ENCODE measurements at places on chromosomes 12 and 14.

DNA sequence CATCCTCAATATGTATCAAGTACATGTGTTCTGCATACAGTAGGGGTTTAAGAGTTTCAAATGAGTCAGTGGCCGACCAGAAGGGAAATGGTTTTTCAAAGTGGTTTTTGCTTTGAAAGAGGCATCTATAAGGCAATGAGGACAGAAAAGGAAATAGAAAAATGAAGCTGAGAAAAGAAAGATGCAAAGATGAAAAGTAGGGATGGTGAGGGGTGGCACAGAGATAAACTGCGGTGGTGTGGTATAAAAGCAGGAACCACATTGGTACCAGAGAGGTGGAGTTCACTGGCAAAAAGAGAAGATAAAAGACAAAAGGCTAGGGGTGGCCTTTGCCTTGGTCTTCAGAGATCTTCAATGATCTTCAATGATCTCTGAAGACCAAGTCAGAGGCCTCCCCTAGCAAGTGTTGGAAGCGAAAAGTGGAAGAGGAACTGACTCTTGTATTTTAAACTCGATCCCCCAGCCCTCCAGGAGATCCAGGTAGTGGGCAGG, 144.0 kb upstream of the KRR1 start:
- no peak for DNase-seq

DNA sequence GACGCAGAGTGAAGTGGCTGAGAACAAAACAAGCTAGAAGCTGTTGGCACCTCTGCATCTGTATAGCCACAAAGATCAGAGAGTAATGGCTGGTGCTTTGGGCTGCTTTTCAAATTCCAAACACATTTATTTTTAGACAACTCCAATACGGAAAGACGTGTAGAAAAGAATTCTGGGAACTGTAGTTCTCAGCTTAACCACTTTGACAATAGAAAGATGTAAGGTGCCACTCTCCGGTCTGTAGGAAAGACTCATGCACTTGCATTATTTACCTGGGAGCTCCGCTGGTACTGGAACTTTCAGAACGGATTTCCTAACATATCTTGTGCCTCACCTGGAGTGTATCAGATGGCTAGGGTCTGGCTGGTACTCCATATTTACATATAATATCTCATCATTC, 1.8 kb upstream of the OR4K2 start:
- DNase-seq = no peak

GRCh38 chr14:76311079-76311758, 64.7 kb upstream of the ESRRB start:
- peak; percentile 28 for DNase-seq

DNA sequence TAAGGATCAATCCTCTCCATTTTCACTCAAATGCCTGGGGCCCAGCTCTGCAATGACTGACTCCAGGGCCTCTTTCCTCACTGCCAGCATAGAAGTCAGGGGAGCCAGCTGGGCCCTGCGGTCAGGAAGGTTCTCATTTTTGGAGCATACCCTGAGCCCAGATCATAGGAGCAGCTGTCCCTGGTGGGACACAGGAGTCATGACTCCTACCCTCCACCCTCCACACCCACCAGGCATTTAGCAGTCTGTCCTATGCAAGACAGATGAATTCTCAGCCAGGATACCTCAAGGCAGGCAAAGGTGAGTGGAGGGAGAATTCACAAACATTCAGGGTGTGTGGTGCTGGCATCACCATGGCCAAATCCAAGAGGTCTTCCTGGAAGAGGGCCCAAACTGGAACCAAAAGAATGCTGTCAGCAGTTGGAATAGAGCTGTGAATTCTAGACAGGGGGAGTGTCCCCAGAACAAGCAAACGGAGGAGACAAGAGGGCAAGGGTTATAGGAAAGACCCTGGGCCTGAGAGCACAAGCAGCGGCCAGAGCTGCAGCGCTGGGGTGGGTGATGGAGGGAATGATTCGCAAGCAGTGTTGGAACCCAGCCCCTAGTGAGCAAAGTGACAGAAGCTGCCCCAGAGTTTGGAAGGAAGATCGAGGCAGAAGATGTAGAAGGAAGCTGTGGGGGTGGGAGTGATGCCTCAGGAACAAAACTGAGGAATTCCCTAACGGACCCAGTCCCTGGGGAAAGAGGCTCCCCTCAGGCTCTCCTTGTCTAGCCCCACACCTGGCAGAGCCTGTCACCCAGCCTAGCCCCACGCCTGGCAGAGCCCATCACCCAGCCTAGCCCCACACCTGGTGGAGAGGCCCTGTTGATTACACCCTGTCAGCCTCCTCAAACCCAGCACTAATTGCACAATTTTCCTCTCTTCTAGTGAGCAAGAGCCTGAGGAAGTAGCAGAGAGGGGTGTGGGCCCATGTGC, 4.5 kb upstream of the REM2 start:
- no peak for DNase-seq

GRCh38 chr14:102778338-102779083, 1.3 kb downstream of the TRAF3 start:
- DNase-seq = no peak

DNA sequence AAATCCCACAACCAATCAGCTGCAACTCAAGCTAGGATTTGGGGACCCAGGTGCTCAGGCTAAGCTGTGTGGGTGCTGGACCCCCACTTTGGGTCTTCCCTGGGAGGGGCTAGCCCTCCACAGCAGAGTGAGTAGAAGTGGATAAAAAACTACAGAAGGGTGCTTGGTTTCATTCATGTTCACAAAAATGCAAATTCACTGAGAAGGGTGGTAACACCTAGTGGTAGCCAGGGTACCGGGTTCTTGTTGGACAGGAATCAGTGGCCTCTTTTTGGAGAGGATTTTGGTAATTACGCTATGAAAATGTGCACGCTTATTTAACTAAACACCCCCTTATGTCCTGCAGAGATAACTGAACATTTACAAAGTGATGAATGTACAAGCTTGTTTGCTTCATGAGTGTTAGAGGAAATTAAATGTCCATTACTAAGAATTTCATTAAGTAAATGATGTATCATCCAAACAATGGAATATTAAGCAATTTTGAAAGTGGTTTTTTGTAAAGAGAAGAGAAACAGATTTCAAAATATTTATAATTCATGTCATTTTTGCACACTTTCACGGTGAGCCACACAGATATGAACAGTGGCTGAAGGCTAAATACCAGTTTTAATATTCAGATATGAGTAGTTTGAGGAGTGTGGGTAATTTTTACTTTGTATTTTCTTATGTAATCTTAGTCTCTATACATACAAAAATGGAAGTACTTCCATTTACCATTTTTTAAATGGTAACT, 78.3 kb downstream of the DDX51 start:
- no peak for DNase-seq

- no peak for DNase-seq
Observed at GRCh38 chr14:67652189-67652588, 22.2 kb downstream of the VTI1B start.

DNA sequence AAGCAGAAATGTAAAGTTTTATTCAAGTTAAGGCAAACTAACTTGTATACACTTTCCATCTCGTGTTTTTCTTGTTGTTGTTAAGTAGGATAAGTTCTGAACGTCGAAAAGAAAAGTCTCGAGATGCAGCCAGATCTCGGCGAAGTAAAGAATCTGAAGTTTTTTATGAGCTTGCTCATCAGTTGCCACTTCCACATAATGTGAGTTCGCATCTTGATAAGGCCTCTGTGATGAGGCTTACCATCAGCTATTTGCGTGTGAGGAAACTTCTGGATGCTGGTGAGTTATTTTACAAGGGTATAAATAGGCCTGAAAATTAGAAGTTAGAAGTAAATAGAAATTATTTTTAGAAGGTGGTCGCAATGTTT, 25.0 kb downstream of the HIF1A start:
- no peak for DNase-seq

GRCh38 chr12:109735051-109735521, 21.5 kb downstream of the FAM222A start:
- no peak for DNase-seq

GRCh38 chr12:23721268-23721667, 228.2 kb downstream of the SOX5 start:
- no peak for DNase-seq

DNA sequence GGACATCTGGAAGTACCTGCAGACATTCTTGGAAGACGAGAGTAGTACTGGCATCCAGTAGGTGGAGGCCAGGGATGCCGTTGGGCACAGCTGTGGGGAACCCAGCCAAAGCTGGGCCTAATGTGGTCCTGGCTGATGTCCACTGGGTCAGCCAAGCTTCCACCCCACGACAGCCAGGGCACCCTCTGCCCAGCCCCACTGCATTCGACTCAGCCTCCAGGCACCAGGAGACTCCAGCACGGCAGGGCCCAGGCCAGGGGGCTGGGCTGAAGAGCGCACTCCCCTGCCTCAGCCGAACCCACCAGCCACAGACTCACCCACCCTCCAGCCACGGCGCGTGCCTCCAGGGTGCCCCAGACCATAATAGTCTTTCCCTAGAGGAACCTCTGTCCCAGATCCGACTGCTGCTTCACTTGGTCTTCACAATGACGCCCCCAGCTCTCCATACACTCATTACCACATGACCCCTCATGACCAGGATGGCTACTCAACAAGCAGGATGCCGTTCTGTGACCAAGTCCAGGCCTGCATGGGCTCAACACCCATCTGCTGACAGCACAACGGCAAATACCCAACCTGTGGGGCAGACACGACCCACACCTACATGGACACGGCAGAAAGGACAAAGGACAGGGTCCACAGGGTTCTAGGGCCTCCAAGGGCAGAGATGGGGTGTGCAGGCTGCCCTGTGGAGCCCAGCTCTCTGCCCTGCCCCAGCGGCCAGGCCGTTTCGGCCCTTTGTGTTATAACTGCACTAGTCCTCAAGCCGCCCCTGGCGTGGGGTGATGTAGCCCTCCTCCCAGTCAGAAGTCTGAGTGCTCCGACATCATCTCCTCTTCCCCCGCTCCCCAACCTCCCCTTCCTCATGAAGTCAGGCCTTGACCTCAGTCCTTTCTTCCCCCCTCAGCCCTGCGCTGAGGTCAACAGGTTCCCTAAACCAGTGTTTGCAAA, 22.8 kb downstream of the ITPK1 start:
- DNase-seq = no peak

- no peak for DNase-seq
Observed at GRCh38 chr14:103483600-103483999, 39.0 kb downstream of the CKB start.

DNA sequence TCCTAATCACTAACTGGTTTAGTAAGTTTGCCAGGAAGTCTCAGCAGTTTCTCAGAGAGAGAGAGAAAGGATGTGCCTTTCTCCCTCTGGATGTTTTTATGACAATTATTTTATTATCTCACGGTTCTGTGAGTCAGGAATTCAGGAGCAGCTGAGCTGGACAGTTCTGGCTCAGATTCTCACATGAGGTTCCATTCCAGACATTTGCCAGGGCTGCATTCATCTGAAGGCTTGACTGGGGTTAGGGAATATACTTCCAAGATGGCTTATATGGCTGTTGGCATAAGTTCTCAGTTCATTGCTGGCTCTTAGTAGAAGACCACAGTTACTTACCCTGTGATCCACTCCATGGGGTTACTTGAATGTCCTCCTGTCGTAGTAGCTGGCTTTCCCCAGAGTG, 101.2 kb upstream of the ATF7IP start:
- DNase-seq = peak; percentile 8

- no peak for DNase-seq
Observed at GRCh38 chr12:56071648-56072047, 8.3 kb upstream of the ERBB3 start.

DNA sequence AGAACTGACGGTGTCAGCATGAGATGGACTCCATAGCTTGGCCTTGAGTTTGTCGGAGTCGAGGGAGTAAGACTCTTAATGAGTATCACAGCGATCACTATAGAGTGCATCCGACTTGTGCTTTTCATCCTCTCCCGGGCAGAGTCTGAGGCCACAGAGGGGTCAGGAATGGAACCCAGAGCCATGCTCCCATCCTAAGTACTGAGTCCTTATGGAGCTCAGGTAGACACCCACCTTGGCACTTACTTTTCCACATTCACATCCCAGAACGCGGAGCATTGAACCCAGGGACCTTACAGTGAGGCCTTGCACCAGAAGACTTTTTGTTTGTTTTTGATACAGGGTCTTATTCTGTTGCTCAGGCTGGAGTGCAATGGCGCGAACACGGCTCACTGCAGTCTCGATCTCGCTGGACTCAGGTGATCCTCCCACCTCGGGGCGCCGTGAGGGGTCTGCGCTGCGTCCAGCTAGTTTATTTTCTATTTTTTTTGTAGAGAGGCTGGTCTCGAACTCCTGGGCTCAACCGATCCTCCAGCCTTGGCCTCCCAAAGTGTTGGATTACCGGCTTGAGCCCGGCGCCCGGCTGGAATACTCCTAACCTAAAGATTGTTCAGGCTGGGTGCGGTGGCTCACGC, 719 bp upstream of the SRSF9 start:
- no peak for DNase-seq

DNA sequence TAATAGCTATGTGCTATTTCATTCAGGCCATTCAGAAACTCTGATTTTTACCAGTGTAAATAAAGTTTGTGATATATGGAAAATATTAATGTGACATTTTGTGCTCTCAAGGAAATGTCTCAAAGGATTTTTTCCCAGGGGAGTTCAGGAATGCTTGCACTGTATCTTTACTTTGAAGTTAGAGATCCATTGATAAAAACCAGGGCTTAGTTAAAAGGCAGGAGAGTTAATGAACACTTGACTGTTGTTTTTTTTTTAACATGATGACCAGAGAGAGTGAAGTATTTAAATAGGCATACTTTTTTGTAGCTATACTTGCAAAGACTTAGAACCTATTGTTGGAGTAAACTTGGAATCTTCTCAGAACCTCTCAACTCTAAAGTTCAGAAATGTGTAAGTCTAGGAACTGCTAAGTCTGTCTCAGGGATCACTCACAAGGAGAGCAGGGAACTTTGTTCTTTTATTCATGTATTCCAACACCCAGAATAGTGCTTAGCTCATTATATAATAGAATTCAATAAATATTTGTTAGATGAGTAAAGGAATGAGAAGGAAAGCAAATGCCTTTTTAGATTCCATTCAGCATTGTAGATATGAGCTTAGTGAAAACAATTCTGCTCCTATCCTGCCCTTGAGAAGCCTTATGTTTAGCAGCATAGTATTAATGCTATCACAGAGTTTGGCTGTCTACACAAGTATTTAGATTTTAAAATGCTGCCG, 117.5 kb downstream of the DAAM1 start:
- DNase-seq = no peak

DNA sequence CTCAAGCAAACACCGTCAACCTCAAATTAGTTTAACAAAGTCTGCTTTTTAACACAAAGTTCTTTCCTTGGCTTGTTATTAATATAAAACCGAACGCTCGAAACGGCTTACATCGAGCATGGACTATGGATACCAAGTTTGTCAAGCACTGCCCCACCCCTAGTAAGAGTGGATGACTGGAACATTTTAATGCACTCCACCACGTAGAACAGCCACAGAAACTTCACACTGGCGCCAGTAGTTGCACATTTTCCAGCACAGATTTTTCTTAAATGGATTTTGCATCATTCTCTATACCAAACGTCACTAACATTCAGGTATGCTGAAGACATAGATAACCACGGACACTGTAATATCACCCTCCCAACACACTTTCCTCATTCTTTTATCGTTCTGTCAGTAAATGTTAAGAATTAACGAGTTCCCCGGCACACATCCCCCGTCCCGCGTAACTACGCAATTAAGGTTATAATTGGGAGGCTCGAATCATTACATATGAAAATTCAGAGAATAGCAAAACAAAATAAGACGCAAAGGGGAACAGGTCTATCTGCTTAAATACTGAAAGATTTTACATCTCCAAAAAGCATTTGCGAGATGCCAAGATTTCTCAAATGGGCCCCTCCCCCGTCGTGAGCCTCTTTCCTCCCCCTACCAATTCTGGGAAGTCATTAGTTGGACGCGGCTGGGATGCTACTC, 990 bp downstream of the FERMT2 start:
- no peak for DNase-seq
